Activated naive CD4-positive, alpha-beta T cell (primary cell): ENCODE measurements at places on chromosomes 3 and 15.

GRCh38 chr3:113556316-113556945, 24.1 kb downstream of the SIDT1 start:
- no peak for DNase-seq

GRCh38 chr15:47299846-47300434, 417.4 kb upstream of the SEMA6D start:
- no peak for DNase-seq

DNA sequence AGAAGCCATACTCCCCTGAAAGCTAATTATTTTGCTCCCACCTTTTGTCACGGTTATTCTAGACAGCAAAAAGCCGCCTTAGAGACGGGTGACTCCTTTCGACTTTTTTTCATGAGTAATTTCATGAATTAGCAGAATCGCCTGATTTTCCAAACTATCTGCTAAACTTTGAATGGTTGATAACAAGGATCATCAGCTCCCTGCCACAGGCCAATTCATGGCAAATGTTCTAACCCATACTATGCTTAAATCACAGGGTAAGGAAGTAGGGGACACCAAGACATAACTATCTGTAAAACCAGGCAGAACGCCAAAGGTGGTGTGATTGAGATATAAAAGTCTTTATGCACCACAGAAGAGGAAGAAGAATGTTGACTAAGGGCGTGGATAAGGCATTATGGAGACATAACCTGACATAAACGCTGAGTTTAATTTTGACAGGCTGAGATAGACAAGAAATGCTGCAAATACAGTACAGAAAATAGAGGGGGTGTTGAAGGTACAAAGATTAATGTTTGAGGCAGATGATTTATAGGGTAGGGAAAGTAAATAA, 891 bp upstream of the DMXL2 start:
- no peak for DNase-seq

DNA sequence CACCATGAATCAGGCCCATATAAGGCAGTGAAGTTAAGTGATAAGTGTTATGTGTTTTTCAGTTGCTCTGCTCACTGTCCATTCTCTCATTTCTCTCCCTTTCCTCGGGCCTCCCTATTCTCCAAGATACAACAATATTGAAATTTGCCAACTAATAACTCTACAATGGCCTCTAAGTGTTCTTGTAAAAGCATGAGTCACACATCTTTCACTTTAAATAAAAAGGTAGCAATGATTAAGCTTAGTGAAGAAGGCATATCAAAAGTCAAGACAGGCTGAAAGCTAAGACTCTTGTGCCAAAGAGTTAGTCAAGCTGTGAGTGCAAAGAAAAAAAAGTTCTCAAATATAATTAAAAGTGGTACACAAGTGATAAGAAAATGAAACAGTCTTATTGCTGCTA, 675.4 kb downstream of the OTOL1 start:
- no peak for DNase-seq

GRCh38 chr3:52303811-52304210, 12.3 kb upstream of the DNAH1 start:
- DNase-seq: no peak

DNA sequence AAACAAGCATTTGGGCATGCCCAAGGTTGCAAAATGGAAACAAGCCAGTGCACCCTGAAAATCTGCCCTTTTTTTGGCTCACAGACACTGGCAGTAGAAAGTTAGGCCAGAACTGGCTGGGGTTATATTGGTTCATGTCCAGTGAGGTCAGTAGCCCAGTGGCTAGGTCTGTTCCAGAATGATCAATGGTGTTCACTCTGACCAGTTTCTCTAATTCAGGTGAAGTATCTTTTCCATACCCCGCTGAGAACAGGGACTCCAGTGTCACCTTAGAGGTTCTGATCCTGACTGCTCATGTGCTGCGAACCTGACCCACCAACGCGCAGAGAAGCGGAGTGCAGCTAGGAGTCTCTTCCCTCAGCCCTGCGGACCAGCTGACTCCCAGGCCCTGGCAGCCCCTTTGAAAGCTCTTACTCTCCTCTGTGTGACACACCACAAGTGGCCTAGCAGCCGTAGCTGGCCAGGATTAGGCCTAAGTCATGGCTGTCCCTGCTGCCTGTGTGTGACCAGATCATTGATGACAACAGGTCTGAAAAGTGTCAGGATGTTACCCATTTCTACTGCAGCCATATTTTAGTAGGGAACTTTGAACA, 123.5 kb downstream of the GHSR start:
- DNase-seq: no peak

DNA sequence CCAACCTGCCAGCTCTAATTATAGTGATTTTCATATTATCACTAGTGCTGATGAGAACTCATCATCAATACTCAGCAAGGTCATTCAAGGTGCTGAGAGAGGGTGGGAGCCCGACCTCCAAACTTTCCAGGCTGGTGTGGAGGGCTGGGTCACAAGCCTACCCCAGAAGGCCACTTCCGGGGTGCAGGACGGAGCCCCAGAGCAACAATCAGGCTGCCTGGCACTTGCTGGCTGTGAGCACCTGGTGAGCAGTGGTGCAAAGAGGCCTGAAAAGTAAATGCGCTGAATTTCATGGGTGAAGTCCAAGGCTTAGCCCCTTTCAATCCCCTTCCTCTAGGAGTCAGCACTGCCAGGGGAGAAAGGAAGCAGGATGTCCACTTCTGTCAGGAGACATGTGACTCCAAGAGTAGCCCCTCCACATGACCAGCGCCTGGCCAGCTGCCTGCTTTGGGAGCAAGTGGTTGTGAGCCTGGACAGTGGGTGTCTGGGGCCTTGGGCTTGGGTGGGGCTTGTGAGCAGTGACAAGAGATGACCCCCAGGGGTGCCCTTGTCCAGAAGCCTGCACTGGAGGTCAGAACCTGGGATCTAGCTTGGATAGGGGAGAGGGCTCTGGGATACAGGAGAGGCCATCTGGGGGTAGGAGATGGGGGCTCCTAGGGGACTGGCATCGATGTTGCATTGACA, 165.0 kb upstream of the TLE3 start:
- no peak for DNase-seq

DNA sequence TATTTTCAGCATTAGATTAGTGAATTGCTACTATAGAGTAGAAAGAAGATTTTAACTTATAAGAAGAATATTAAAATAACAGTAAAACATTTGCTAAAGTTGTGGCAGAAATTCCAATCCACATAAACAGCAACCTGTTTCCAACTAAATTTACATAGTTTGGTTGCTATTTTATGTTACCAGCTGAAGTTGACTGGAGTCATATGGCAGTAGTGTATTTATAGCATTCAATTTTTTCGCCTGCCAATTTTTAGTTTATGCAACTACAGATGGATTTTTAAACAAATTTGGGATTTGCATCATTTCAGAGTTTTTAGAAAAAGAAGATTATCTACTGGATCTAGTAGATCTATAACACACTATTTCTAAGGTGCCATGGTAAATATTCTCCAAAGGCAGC, 332.5 kb upstream of the BCHE start:
- DNase-seq: no peak

GRCh38 chr3:128426128-128426921, 40.4 kb downstream of the DNAJB8 start:
- DNase-seq: peak; percentile 23

- DNase-seq: no peak
Observed at GRCh38 chr15:76648732-76649444, 256.3 kb downstream of the SCAPER start.

- no peak for DNase-seq
Observed at GRCh38 chr3:52915294-52915693, 17.9 kb upstream of the STIMATE start.

- no peak for DNase-seq
Observed at GRCh38 chr3:178826435-178827123, 245.0 kb downstream of the ZMAT3 start.
